ENCODE measurements at places on chromosomes 3 and 15. TPM values are rescaled to one million over a fixed set of nuclear protein-coding genes. Genes with fewer than 3 reads are reported as not detected.
A peak's percentile ranks its signal among the peaks of the same experiment; 100 is the strongest.

DNA sequence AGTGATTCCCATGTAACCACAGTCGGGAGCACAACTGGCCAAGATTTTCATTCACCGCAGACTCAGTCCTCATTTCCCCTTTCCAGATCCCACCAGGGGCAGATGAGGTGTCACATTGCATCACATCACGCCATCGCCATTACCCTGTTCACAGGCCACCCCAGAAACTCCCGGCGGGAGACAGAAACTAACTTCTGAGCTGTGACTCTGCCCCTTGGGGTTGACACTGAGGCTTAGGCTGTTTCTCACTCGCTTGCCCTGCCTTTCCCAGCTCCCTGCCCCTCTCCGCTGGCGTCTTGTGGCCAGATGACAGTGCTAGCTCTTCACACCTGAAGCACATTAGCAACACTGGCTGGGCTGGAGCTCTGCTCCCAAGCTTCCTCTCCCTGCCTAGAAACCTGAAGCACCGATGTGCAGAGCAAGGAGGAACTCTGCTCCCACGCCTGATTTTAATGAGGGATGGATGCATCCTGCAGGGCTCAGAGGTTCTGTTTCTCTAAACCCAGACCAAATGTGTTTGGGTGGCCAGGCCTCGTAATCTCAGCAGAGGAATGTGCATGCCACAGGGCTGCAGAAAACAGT lies 88.8 kb upstream of the CTDSPL start:
- DNase-seq: no peak

DNA sequence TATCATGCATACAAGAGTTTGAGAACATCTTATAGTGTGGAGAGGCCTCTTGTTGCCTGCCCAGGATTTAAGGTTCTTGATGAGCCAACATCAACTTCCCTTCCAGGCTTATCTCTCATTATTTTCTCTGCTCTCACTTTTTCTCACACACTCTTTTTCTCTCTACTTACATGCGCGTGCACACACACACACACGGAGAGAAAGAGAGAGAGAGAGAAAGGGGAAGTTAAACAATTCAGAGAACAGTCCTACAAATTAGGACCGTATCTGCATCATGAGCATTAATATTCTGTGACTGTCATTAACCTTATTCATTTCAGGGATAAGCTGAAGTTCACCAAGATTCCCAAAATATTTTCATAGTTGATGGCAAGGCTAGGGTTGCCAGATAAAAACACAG lies 269.0 kb downstream of the ZNF621 start:
- no peak for DNase-seq

DNA sequence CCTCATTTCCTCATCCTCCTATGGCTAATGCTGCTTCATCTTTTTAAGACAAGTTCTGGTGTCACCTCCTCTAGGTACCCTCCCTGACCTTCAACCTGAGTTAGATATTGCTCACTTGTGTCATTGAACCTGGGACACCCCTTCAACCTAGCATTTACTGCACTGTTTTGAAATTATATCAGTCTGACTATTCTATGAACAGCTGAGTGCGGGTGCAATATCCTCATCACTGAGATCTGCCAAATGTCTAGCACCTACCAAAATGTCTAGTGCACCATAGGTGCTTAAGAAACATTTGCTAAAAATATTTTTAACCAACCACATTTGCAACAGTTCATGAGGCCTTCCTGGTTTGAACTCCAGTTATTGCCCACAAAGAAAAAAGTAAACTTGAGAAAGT lies 34.5 kb downstream of the RETNLB start:
- DNase-seq: no peak

- DNase-seq: no peak
These were observed 26.0 kb downstream of the TM4SF18 start for GRCh38 chr3:149307435-149307783.

DNA sequence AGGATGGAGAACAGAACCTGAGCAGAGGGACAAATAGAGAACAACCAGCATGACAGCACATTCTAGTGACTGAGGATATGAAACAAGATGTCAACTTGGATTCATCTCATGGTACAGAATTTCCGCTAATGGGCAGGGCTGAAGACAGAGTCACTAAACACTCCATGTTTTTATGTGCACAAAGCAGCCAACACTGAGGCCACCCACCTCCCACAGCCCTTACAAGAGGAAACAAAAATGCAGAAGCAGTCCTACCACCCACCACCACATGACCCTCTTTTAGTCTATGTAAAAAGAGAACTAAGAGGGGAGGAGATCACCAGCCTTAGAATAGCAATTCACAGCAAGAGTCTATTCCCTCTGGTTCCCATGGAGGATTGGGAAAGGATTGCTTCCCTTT lies 131.4 kb upstream of the UBE2E2 start:
- peak; percentile 60 for DNase-seq

The LIPC gene
- not detected for total RNA-seq

The BLM gene
- 55.4 TPM for total RNA-seq
